ENCODE measurements at places on chromosomes 1 and 21.

DNA sequence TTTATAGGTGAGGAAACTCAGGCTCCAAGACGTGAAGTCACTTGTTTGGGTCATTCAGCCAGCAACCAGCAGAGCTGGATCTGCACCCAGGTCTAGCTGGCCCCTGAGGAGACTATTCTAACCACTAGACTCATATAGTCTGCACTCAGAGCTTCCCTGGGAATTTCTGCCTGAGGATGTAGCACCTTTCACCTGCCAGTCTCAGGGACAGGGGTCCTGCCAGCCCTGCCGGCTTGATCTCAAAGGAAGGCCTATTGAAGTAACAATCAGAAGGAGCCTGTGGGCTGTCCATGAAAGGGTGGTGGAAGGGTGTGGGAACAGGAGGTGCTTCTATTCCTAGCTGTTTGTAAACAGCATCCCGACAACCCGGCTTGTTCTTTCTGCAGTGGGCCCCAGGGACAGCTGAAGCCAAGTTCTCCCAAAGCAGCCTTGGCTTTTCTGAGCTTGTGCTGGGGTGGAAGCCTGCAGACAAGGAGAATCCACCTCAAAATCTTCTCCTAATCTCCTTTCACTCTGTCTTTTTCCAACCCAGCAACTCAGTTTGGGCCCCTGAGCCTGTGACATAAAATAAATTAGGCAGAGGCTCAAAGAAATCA lies 7.8 kb downstream of the LMOD1 start:
- no peak for DNase-seq

- no peak for DNase-seq
Measured at GRCh38 chr1:230541306-230541705, 101.0 kb upstream of the COG2 start.

DNA sequence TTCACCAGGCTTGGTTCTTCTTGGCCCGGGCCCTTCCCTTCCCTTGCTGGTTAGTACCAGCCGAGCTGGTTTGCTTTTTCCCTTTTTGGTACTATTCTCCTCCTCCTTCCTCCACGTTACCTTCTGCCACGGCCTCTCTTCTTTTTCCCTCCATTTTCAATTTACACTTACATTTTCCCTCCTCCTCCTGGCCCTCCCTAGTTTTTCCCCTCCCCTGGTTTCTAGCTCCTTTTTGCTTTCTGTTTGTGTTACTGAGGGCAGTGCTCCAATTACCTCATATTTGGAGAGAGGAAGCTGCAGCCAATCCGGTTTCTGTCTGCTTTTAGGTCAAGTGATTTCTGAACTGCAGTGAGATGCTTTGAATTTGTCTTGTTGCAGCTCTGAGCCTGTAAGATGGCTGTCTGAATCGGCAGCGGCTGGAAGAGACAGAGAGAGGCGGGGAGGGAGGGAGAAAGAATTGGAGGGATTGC lies 63.7 kb downstream of the MACF1 start:
- no peak for DNase-seq

DNA sequence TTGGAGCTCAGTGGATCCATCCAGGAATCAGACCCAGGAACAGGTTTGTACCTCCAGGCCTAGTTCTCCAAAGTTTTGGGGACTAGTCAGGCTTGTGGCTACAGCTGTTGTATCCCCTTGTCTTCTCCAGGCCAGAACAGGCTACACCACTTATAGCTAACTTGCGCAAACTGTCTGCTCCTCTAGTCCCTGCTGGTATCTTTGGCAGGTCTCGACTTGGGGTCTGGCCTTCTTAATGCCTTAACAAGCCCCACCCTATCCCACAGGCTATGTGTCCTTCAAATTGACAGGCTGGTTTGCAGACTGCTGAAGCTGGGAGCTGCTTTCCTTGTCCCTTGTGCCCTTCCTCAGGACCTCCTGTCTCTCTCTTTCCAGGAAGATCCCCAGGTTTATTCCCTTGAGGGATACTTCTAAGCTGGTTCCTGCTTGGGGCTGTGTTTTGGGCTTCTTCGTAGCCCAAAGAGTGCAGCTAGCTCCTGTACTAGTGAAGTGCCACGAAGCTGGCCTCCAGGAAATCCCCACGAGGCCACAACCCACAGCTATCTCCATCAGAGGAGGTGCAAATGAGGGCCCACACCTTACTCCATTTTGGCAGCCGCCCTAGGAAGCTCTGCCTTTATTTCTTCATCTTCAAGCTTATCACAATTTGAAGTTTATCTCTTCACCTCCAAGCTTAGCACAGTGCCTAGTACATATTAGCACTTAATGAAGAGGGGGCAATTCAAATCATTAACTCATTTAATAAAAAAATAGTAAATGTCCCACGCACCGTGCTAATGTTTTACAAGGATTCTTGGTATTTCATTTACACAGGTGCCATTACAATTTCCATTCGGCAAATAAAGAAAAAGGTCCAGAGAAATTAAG lies 683 bp upstream of the DMAP1 start:
- DNase-seq = no peak

GRCh38 chr1:212952641-212952976 lies 2.3 kb downstream of the VASH2 start:
- DNase-seq = no peak

Measured in Jurkat, Clone E6-1 (cell line).